Stimulated activated CD8-positive, alpha-beta memory T cell treated with anti-CD3 and anti-CD28 coated beads, Interleukin-2, amount 100 ng/mL, for 48 hours (primary cell): ENCODE measurements at places on chromosomes 7 and 10.

DNA sequence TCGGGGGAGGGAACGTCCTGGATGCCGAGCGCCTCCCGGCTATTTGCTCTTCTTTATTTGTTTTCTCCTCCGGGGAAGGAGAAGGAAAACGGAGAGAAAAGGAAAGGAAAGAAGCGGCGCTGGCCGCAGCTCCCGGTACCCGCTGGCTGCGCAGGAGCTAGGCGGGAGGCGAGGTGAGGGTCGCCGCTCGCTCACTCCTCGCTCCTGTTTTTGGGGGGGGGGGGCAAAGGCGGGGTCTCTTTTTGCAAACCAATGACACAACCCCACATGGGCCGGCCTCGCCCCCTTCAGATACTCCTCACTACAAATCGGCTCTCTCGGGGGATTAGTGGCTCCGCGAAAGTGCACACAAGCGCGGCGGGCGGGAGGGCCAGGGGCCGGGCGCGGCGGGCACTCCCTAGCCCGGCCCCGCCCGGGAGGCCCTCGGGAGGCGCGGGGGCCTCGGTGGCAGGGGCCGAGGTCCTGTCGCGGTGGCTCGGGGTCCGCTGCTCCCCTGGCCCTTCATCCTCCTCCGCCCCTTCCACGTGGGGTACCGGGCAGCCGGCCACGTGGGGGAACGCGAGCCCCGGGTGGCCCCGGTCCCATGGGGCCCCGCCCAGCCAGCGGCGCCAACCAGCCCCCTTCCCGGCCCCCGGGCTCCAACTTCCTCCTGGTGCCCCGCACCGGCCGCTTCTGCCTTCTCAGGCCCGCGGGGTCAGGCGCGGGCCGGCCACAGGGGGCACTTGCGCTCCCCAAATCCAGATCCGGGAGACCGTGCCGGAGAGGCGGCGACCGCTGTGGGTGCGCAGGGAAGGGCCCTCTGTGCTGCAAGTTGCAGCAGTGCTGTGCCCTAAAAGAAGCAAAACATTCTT is 718 bp upstream of the CTBP2 start:
- DNase-seq = no peak

DNA sequence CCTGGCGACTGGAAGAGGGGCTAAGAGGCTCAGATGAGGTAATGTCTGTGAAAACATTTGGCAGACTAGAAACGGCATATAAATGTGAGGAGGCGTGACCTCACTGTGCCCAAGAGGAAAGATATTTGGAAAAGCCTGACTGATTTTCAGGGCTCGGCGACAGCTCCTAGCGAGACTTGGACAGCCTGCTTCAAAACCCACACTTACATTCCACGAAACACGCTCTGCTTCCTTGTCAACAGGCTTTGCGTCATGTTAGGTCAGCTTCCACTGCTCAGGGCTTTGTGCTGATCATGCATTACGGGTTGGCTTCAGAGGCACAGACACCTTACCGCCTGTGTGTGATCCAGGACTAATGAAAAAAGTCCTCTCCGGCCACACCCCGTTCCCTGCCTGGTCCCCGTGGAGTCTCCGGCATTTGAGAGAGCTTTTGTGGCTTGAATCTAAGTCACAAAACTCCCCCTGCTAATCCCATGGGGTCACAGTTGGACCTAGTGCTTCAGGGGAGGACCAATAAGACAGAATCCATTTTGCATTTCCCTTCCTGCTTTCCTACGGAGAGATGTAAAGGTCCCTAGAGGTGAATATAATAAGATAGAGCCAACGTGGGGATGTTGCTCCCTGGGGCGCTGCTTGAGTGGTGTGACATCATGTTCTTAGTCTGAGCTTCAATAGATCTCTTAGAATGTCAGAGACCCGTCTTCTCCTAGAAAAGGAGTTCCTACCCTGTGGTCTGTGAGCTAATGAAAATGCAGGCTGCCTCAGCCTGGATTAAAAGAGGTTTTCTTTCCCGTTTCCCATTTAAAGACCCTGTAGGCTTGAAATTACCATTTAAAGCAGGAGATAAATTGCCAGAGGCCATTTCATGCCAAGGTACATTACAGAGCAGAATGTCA is 25.5 kb downstream of the FGFBP3 start:
- DNase-seq = no peak

DNA sequence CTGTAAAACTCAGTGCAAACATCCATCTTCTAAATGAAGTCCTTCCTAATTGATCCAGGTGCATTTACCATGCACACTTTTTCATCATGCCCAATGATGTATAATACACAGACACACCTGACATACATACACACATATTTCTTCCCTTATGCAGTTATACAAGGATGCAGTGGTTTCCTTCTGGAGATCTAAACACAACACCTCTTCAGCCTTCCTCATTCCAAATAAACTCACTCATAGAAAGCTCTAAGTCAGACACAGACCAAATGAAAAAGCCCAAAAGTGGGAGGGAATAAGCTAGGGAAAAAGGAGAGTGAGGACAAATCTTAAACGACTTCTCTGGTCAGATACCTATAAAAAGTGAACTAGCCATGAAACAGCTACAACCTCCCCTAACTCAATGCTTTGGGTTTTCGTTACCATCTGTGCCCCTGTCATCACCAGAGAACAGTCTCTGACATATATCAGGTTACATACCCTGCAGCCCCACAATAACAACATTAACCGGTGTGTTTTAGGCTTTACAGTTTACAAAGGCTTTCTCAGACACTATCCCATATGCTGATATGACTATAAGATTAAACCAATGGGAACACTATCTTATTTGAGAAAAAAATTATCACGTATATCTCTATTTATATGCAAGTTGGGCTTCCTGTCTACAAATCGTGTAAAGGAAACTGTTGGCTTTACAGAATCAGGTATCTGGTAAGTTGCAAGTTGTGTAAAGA is 675.2 kb downstream of the PHTF2 start:
- no peak for DNase-seq

DNA sequence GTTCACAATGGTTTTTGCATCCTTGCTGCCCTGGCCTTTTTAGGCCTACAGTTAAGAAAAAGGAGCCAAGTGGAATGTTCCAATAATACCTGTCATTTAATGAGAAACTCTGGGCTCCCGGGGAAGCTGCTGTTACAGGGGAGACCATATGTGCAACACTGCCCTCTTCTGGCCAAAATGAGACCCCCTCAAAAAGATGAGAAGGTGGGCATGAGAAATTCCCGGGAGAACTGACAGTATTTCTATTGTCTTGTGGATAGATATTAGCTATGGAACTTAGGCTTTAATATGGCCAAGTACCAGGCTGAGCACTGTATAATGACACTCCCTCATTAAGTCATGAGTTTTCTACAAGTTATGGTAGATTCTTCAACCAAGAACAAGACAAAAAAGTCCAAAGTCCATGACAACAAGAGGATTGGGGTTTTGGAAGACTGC is 99.4 kb downstream of the CCDC3 start:
- peak; percentile 23 for DNase-seq

- no peak for DNase-seq
These were observed 651.5 kb downstream of the TNS3 start for GRCh38 chr7:46930366-46930765.

GRCh38 chr7:29311314-29311713 is 116.7 kb downstream of the CHN2 start:
- no peak for DNase-seq

GRCh38 chr7:25821225-25821624 is 330.8 kb upstream of the NFE2L3 start:
- DNase-seq = no peak

GRCh38 chr7:47681249-47681810 is 99.4 kb upstream of the TNS3 start:
- no peak for DNase-seq

DNA sequence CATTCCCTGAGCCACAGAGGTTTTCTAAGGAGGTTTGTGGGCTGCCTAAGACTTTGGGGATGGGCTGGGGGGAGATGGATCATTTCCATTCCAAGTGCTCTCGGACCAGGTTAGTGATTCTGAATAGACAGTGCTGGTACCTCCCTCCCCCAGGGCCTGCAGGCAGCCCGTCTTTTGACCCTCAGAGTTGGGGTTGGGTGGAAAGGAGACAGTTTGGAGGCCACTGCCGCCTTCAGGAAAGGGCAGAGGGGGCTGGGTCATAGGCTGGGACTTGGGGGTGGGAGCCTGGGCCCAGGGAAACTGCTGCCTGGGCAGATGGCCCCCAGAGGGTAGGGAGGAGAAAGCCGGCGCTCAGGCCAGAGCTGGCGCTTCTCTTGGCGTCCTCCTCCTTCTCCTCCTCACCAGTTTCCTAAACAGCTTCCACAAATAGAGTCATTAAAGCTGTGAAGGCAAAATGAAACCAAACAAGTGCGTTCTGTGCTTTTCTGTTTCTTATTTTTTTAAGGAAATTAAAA is 4.4 kb downstream of the UNC5B start:
- DNase-seq = no peak

DNA sequence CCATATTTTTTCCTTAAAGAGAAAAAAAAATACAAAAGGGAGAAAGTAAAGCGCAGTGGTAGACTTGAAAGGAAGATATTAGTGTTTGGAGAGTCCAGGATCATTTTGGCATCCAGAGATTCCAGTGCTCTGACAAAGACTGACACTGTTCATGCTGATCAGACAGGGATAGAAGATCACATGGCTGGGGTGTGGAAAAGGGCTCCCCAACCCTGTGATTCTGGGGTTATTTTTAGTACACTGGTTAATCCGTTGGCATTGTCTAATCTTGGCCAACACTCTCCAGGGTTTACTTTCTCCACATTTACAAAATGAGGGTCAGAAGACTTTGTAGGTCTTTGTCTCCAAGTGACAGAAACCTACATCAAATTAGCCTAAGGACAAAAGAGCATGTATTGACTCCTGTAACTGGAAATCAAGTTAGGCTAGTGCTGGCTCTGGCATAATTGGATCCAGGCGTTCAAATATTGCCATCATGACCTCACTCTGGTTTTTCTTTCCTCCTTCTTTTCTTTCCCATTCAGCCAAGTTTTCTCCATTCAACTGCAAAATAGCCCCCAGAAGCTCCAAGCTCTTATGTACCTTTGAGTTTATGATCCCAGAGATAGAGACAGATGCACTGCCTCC is 181.6 kb downstream of the PHTF2 start:
- no peak for DNase-seq

- no peak for DNase-seq
These were observed 507.1 kb downstream of the LRMDA start for GRCh38 chr10:75938380-75939122.

- no peak for DNase-seq
These were observed 1.1 kb downstream of the CCDC126 start for GRCh38 chr7:23598296-23598695.

DNA sequence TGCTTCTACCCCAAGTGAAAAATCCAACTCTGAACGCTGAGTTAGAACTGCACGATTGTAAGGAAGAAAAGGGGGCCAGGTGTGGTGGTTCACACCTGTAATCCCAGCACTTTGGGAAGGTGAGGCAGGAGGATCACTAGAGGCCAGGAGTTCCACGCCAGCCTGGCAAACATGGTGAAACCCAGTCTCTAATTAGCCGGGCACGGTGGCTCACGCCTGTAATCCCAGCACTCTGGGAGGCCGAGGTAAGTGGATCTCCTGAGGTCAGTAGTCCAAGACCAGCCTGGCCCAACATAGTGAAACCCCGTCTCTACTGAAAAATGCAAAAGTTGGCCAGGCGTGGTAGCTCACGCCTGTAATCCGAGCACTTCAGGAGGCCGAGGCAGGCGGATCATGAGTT is 9.0 kb downstream of the GUSB start:
- no peak for DNase-seq

DNA sequence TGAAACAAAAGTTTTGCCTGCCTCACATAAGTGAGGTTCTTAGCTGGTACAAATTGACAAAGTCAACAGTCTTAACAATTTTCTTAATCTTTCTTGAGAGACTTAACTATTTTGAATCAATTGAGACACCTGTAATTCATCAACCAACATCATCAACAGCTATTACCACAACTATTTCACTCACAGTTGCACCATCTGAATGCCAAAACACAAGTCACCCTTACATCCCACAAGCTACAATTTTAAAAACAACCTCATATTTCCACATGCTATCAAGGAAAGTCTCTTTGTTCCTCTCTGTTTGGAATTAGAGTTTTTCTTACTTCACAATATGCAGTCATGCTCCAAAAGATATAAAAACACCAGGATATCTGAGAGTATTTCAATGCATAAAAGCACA is 4.9 kb downstream of the SMURF1 start:
- DNase-seq = no peak

DNA sequence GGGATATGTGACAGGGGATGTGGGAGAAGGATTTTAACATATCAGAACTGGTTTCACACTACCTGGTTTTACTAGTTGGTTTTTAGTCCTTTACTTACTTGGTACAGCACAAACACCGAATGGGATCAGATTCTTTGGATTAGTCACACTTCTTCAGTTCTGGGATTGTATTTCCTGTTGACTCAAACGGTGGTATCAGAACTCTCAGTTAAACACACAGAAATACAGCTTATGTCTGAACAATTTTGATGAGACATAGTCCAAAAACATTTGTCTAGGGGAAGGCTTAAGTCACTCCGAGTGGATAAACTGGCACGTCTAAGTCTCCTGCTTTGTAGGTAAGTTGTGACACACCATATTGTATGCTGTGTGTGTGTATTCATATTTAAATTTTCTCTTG is 480.5 kb downstream of the PHTF2 start:
- DNase-seq = no peak

- no peak for DNase-seq
These were observed 114.0 kb upstream of the RET start for GRCh38 chr10:42962902-42963231.

DNA sequence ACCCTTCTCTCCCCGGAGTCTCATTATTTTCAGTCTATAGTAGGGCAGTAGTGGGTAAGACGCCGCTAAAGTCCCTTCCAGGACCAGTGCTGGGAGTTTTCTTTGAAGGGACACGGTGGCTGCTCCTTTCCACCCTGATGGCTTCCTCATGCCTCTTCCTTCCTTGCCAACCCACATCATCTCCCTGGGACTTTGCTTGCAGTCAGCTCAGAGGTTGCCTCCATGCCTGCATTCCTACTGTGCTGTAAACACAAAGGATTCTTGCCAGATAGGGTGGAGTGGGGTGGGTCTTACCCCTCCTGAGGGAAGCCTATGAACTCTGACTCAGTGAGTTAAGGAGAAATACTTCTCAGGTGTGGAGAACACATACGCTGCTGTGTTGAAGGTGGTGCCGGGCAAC is 59.9 kb upstream of the IGFBP3 start:
- no peak for DNase-seq

DNA sequence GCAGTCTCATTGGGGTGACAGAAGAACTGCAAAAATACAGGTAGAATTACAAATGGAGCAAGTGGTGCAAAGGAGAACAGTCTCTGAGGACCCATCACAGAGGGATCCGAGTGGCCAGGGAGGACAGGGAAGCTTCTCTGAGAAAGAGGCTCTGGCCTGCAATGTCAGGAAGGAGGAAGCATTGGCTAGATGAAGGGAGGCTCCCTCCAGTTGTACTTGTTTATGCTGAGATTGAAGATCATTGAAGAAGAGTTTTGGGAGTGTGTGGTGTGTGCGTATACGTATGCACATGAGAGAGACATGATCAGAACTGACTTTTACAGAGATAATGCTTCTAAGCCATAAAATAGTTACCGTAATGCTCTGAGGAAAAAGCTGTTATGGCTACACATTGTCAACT is 274.7 kb upstream of the FZD8 start:
- DNase-seq = no peak
